Stimulated activated CD4-positive, alpha-beta T cell treated with anti-CD3 and anti-CD28 coated beads, Interleukin-12 subunit alpha, Interleukin-12 subunit beta, amount 100 ng/mL, for 24 hours (primary cell): ENCODE measurements at places on chromosomes 16 and 17.

GRCh38 chr17:74252211-74252610, 21.8 kb upstream of the DNAI2 start:
- DNase-seq = no peak

DNA sequence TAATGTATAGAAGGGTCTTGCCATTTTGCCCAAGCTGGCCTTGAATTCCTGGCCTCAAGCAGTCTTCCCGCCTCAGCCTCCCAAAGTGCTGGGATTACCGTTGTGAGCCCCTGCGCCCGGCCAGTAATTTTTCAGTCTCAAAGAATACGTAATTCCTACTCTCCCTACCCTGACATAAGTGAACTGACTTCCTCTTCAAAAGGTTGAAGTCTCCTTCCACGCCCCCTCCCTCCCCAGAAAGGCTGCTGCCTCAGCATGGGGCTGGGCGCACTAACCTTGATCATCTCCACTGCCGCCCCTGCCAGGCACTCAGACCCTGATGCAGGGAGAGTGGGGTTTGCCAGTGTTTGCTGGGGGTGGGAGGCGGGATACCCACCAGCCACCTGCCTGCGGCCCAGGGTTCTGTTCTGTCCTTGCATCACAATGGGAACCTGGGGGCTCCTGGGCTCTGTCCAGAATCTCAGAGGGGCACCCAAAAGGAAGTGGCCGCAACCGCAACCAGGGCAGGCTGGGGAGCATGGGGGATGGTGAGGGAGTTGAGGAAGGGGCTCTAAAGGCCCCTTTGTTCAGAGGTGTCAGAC, 27.5 kb downstream of the KIFC3 start:
- DNase-seq = no peak

DNA sequence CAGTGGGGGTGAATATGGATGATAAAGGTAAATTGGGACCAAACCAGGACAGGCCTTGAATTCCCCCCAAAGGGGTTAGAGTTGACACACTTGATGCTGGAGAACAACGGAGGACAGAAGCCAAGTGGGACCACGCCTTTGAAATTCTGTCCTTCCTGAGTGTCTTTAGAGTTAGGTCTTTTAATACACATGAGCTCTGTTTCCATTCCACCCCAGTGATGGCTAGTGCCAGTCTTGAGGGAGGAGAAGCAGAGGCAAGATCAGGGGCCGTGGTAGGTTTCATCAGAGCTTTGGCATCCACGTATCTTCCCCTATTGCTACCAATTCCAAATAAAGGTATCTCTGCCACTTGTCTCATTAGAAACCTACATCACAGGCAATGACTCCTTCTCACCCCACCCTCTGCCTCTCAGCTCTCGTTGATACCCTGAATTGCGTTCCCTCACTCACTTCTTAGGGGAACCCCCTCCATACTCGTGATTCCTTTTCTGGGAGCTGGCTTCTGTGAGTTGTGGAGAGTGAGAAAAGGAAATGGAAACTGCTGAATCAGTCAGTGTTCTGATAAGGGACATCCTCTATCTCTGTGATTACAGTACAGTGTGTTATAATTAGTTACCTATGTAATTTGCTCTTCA, 2.4 kb upstream of the CCL3L1 start:
- DNase-seq = no peak

- no peak for DNase-seq
Measured at GRCh38 chr16:77499373-77500285, 64.8 kb upstream of the ADAMTS18 start.

DNA sequence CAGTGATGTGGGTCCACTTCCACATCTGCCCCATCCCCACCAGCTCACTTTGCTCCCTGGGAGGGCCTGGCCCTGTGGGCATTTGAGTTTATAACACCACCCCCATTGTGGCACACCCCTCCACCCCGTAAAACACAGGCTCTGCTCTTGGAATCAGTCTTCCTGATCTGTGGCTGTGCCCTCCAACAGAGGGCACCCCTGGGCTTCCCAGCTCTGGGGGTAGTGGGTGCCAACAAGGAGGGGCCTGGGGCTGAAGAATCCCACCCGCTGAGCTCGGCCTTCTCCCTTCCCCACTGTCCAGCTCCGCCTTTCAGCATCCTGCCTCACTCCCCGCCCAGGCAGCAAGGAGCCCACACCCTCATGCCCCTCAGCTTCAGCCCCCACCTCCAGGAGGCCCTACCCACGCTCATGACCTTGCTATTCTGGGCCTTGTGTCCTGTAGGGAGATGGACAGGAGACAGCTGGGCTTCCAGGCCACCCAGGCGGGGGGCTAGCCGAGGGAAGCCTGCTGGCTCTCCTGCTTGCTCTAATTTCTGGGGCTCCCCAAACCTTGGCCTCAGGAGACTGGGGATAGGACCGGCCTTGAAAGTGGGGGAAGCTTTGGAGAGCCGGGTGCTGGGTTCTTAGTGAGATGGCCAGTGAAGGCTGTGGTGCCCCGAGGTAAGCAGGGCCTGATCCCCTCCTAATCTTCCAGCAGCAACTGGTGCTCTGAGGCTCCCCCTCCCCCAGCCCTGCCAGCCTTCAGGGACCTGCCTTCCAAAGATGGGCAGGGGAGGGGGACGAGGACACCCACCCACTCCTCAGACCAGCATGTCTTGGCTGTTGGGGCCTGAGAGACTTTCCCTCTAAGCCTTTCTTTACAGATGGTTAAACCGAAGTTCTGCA, 2.9 kb upstream of the ATP2A1 start:
- no peak for DNase-seq
